Activated CD4-positive, alpha-beta T cell treated with anti-CD3 and anti-CD28 coated beads for 48 hours (primary cell): ENCODE measurements at places on chromosomes 7 and 10.

DNA sequence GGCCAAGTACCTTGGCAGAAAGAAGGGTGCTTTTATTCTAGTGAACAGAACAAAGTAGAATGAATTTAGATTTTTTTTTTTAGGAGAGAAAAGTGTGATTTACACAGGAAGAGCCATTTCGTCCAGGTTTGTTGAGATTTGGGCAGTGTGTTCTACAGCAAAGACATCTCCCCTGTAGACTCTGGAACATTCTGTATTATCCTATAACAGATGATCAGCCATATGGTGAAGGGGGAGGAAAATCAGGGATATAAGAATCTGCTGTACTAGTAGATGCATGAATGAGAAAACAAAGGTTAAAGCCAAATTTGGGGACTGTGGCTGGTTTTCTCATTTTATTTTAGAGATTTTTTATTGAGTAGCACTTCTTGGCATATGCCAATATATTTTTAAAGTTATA lies 453.7 kb upstream of the LRRTM3 start:
- no peak for DNase-seq

DNA sequence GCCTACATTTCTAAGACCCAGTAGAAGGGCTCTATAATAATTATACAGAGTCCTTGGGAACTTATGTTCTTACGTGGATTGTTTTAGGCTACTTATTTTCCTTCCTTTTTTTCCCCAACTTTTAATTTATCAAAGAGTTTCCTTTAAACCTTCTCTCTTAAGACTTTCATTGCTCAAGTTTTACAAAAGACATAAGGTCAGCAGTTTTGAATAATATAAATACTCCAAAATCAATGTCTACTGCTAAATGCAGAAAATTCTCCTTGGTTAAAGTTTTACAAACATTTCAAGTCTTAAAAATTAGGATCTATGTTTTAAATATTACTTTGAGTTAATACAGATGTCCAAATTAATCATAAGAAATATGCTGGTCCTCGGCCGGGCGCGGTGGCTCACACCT lies 97.0 kb downstream of the LARP4B start:
- DNase-seq, result no peak

GRCh38 chr10:660970-661596 lies 28.4 kb downstream of the DIP2C start:
- no peak for DNase-seq

DNA sequence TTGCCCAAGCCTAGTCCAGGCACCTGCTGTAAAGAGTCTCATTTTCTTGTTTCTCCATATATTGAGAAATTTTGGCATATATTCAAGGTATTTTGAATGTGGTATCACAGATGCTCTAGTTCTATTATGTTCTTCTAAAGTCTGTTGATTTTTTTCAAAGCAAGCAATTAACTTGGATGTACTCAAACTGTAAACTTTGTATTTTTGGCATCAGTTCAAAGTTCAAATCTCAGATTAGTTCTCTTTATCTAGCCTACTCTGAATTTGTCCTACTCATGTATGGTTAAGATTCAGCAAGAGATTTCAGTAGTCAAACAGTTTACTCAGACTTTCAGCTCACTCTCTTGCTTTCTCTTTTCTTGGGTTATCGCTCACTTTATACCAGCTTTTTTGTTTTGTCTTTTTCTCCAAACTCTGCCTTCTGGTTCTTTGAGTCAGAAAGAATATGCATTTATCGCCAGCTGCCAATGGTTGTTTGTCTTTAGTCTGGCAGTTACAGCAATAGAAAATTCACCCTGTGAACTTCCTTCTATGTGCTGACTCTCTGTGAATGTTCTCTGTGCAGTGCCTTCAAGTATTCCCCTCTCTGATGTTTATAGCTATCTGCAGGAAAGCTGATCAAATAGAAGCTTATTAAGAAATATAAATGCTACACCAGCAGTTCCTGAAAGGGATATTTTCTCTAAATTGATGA lies 56.0 kb downstream of the ANKRD7 start:
- DNase-seq, result no peak
